Activated CD4-positive, CD25-positive, alpha-beta regulatory T cell (primary cell): ENCODE measurements at places on chromosomes 7 and 10.

- no peak for DNase-seq
These were observed 112.5 kb downstream of the WNT2 start for GRCh38 chr7:117210397-117210796.

- no peak for DNase-seq
These were observed 217.7 kb upstream of the FZD1 start for GRCh38 chr7:91046322-91047089.

- DNase-seq, result no peak
These were observed 23.0 kb downstream of the LHPP start for GRCh38 chr10:124484661-124485060.

DNA sequence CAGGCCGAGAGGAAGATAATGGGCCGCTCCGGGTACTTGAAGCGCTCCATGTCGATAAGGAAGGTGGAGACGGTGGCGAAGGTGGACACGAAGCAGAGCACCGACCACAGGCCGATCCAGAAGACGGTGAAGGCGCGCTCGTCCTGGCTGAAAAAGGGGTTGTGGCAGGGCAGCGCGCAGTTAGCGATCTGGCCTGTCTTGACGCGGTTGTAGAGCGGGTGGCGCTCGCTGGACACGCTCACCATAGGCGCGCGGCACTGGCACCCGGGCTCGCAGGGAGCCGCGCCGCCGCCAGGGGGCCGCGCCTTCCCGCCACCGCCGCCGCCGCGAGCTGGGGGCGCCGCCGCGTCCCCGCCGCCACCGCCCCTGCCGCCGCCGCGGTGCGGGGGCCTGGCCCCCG lies 1.6 kb downstream of the FZD8 start:
- no peak for DNase-seq

DNA sequence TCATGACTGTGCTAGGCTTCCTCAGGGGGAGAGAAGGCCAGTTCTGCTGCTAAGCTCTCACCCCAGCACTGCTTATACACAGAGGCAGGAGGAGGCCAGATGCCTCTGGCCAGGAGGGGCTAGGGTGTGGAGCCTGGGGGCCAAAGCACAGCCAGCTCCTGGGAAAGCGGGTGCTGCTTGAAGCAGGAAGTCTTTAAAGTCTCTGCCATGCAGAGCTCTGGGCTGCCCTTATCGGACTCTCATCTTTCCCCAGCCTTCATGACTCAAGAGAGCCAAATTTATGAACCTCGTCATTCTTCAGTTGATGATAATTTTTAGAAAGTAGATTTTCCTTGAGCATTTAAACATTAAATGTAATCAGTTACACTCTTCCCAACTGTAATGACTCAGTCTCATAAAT lies 11.2 kb upstream of the TSPAN14 start:
- DNase-seq, result no peak

DNA sequence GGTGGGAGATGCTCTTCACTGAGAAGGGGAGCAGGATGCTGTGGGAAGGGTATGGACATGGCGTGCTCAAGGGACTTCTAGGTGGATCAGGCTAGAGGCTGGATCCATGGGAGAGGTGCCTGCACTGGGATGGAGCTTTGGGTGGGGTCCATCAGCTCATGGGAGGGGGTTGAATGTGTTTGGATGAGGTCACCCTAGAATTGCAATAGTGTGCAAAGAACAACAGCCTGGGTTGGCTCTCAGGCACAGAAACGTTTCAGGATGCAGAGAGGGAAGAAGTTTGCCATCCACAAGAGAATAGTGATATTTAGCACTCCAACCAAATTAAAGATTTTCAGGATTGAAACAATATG lies 66.1 kb downstream of the SNX10 start:
- DNase-seq, result no peak

GRCh38 chr10:78474743-78475142 lies 441.1 kb downstream of the RPS24 start:
- DNase-seq, result no peak

DNA sequence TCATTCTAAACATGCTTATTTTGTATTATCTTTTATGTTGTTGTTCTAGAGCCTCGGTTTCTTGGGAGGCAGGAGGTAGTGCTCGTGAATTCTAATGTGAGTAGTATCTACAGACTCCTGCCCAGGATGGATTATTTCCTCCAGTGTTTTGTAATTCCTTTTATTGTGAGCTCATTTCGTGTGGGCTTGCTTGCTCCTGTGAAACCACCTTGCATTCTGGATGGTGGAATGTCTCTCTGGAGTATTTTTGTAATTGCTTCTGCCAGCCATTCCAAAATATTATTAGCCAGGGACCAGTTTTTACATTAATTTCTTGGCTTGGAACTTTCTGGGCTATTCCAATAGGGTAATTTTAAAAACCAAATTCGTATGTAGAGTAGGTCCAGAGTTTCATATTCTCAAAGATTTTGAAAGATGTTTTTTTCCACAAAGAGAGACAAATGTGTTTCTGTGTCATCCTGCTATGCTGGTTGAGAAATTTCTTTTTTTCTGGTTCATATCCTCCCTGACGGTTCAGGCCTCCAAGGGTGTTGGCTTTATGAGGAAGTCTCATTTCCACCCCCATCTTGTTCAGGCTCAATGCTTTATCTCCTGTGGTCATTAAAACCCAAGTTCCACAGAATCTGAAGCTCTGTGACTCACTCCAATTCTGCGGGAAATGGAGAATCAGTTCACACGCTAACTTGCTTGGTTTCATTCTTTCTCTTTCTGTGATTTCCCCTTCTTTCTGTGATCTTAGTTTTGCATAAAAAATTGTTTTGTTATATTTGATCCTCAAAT lies 41.7 kb upstream of the CALD1 start:
- no peak for DNase-seq

GRCh38 chr10:73398024-73398423 lies 15.8 kb downstream of the ANXA7 start:
- DNase-seq, result no peak

DNA sequence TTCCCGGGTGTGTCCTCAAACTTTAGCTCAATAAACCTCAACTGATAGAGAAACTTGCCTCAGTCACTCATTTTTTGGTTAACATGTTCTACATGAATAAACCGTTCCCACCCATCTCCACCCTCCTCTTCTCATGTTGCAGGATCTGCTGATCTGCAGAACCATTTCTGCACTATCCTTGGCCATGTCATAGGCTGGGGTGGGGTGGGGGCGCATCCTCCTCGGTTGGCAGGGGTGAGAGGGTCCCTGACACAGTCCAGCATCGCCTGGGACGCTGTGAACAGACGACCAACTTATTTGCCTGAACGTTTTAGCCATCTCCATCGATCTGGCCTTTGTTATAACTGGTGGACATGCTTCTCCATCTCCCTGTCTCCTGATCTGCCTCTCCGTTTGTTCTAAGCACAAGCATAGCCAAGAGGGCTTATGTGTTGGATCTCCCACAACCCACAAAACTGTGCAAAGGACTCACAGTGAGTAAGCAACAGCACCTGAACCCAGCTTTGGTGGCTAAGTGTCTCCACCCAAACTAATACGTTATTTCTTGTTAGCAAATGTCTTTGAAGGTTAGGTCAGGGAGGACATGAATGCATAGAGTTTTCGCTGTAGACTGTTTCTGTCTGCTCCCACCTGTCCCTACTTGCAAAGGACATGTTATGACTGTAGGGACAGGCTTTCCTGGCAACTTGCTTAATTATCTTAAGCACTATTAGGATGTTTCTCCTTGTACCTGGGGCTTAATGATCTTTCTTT lies 51.7 kb downstream of the PRKCQ start:
- no peak for DNase-seq
